ENCODE measurements at places on chromosomes 2 and 18.

- no peak for DNase-seq
These were observed 837 bp upstream of the ACSL3 start for GRCh38 chr2:222859786-222860612.

- no peak for DNase-seq
These were observed 42.4 kb downstream of the TMEM18 start for GRCh38 chr2:634636-635388.

- DNase-seq = no peak
These were observed 863.9 kb downstream of the SUCLG1 start for GRCh38 chr2:83595121-83595690.

DNA sequence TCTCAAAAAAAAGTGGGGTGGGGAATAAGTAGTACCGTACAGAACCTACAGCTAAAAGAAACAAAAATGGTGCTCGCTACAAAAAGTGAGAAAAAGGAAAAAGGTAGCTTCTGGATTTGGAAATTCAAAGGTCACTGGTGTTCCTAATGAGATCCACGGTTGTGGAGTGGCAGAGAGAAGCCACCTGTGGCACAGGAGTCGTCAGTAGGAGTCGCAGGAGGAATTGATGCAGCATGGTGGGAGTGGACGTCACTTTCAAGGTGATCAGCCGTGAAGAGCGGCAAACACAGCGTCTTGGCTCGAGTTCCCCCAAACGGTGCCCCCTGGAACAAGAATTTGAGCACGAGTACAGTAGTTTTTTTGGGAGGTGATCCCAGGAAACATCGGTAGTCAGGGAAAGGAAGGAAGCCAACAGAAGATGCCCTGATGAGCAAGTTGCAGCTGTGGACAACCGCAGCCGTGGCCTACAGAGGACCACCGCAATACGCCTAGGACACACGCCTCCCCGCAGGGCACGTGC lies 1.4 kb upstream of the TTL start:
- DNase-seq = peak; percentile 10

GRCh38 chr2:104889291-104889959 lies 35.5 kb downstream of the POU3F3 start:
- no peak for DNase-seq

- no peak for DNase-seq
These were observed 21.6 kb downstream of the DSG4 start for GRCh38 chr18:31398191-31398590.

- DNase-seq = peak; percentile 54
These were observed 22.8 kb upstream of the DAW1 start for GRCh38 chr2:227848586-227848985.

DNA sequence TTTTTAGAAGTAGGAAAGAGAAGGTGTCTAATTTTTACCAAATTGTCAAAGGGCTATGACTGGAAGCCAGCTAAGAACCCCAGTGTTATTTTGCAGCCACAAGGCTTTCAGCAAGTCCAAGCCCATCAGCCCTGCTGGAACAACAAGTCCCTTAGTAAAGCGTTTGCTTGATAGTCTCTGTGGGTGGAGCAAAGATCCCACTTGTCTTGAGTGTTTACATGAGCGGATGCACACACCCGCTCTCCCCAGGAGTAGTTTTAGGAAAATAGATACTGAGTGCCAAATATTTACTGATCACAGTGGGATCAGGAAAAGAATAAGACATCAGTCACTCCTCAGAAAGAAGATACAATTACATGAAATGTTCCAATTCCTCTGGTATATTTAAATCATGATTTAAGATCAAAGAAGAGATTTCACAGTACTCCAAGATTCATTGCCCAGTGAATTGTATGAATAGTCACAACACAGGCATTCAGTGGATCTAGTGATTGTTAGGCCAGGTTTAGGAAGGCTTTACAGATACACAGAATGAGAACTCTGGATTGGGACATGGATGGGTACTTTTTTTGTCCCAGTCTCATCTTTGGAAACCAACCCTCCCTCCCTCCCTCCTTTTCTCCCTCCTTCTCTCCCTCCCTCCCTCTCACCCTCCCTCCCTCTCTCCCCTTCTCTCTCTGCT lies 514.9 kb downstream of the PTPRM start:
- DNase-seq = no peak

GRCh38 chr2:209629597-209629996 lies 142.0 kb upstream of the UNC80 start:
- DNase-seq = no peak

DNA sequence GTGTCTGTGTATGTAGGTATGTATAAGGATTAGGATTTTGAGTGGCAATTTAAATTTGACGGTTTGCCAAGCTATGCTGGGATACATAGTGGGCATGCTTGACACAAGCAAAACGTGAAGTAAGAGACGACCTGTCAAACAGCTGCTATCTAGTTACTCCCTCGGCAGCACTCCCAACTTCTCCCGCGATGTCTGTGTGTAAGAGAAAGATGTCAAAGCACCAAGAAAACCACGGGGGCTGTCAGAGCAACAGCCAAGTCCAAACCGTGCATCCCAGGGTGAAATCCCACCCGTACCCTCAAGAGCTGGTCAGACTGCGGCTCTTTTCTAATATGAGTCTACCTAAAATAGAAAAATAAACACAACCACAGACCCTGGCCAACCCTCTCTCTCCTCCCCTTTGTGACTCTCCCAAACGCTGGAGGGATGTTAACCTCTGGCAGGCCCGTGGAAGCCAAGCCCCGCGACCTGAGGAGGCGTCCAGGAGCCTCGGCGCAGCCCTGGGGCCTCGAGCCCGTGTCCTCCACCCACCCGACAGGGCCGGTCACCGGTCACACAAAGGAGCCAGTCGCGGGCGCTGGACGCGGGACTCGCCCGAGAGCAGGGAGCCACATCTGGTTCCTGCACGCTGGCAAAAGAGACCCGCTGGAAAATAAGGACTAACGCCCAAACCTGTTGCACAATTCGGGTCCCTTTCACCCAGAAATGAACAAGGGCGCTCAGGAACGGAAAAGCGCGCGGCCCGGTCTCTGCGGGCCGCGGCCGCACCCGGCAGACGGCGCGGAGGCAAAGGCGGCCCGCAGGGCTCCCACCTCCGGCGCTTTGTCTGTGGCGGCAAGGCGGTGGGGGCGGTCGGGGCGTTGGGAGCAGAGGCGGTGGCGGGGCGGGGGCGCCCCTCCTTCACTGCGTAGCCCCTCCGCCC lies 925 bp downstream of the SESTD1 start:
- peak; percentile 20 for DNase-seq

- DNase-seq = no peak
These were observed 12.9 kb downstream of the BCL2L11 start for GRCh38 chr2:111133603-111134002.

GRCh38 chr2:156589381-156590079 lies 153.4 kb downstream of the GPD2 start:
- peak; percentile 47 for DNase-seq

DNA sequence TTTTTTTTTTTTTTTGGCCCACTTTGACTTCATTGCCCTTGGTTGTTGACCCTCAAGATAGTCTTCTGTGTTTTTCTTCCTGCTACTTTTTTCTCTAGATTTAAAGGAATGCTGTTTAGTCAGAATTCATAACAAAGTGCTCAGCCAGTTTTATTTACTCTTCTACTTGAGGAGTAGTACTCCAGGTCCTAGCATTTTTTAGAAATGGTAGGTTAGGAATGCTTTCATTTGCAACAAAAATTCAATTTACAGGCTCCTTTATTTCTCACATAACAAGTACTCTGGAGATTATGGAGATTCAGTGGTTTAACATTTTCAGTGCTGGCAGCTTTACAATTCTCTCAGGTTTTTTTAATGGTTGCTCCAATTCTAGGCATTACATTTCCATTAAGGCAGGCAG lies 58.2 kb downstream of the KIAA1328 start:
- DNase-seq = no peak

GRCh38 chr2:111908578-111908977 lies 10.2 kb downstream of the MERTK start:
- DNase-seq = no peak

DNA sequence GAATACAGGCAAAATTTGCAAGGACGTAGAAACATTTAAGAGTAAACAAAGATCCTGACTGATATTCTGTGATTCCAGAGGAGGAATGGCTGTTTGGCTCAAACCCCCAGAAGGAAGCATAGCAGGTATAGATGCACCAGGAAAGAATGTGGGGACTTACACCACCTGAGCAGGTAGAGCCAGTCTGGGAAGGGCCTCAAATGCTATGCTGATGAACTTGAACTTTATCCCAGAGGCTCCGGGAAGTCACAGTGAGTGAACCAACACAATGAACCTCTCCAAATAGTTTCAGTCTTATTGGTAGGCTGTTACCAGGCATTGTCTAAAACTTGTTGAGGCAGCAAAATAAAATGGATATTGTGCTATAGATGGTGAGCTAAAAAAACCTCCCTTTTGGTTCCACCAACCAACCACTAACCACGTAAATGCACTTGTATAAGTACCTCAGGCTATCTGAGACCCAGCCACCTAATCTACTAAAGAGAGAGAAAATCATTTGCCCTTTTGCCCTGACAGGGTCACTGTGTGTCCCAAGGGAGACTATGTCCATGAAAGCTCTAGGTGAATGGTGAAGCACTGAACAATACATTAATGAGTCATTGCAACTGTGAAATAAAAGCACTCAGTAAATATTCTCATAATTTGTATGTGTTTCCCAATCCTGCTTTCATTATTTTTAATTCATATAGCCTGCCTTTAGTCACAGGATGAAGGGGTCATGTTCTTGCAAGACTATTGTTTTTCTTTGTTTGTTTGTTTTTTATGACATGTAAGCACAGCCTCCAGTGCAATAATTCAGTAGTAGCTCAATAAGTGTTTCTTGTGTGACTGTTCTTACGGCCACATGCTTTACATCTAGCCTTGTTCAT lies 911.6 kb downstream of the EPHA4 start:
- DNase-seq = no peak

DNA sequence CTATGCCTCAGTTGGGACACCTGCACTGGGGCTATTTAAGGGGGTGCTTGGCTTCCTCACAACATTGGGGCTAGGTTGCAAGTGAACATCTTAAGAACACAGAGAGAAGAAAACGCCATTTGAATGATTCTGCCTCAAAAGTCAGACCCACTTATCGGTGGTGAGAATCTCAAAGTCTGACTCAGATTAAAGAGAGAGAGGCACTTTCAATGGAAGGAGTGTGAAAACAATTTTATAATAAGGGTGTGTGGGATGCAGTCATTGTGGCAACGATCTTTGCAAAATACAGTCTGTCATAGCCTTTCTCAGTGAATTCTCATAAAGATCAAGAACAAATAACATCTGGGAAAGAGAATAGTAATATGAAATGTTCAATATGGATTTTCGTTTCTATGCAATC lies 41.8 kb downstream of the CCDC102B start:
- no peak for DNase-seq

DNA sequence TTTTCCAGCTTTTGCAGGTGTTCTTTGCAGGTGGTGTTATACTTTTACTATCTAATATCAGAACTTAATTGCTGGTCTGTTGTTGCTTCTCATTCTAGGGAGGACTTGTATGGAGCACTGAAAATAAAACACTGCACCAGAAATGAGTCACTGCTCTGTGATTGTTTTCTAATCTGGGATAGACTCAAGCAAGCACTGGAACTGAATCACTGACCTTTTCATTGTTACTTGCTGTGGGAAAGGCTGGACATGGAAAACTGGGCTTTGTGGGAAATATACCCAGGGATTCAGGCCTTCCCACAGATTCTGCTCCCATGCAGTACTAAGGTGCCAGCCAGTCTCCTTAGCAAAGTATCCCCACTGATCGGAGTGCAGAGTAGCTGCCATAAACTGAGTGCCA lies 470.0 kb upstream of the GCFC2 start:
- DNase-seq = no peak

- no peak for DNase-seq
These were observed 171.9 kb upstream of the CNTNAP5 start for GRCh38 chr2:123853161-123853560.

DNA sequence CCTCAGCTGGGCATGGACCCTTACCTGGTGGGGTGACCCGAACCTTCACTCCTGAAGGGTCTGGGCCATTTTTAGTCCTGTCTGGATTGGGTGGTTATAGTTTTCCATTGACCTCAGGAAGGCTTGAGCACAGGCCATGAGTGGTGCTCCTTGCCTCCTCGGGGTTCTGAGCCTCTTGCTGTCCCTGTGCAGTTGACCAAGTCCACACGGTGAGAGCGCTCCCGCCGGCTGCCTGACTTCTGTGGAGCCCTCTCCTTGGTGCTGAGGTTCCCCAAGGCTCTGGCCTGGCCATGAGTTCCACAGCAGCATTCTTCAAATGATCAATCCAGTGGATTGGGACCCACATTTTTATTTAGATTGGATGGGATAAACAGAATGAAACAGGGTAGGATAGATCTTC lies 159.5 kb downstream of the SEPTIN10 start:
- no peak for DNase-seq

- peak; percentile 89 for DNase-seq
These were observed 2.2 kb upstream of the ERMN start for GRCh38 chr2:157327621-157328500.

GRCh38 chr18:62566199-62566598 lies 43.4 kb downstream of the ZCCHC2 start:
- DNase-seq = no peak

- no peak for DNase-seq
These were observed 133.5 kb downstream of the FAM124B start for GRCh38 chr2:224268441-224268840.

DNA sequence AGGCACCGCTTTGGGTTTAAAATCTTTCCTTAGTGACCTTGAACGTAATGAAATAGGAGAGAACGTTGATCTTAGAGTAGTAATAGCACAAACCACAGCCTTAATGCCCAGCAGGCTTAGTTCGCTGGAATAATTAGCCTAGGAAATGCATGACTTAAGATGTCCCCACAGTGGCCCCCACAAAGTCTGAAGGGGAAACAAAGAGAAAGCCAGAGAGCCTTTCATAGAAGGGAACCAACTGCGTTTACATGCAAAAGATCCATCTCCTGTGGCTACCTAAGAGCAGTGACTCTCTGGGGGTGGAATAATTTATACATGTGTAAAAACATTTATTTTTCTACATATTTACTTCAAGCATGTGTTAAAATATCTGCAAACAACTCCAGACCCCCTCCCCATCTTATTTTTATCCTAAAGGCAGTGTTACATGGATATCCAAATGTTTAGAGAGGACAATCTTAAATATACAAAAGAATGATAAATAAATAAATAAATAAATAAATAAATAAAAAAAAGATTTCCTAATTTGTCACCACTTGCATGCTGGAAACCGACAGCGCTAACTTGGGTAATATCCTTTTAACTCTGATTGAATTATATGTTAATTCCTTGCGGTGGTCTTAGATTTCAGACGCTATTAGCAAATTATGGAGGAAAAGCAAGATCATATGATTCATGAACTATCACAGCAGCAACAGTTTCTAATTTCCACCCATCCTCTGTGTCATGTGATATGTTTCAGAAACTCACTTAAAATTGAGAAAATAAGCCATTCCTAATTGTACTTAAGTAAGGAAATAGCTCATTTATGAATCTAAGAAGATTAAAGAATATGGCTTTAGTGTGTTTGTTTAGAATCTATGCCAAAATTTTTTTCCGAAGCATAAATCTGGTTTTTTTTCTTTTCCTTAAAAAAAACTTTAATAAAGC lies 23.4 kb upstream of the CYP1B1 start:
- no peak for DNase-seq

- DNase-seq = no peak
These were observed 18.9 kb downstream of the TET3 start for GRCh38 chr2:74003494-74004211.

GRCh38 chr2:173652767-173653431 lies 298.2 kb downstream of the CDCA7 start:
- no peak for DNase-seq
